Omental fat pad (tissue), 4 donors: ENCODE measurements at places on chromosomes 16 and 17. TPM values are rescaled to one million over a fixed set of nuclear protein-coding genes. Genes with fewer than 3 reads are reported as not detected.

GRCh38 chr16:30395992-30396585, 869 bp downstream of the ZNF48 start:
- no peak for DNase-seq

The GAS2L2 gene
- total RNA-seq = 0.37 TPM

The UMOD gene
- total RNA-seq = not detected

- no peak for DNase-seq
These were observed 17.5 kb upstream of the ADCY7 start for GRCh38 chr16:50248845-50249244.

The IL17C gene
- not detected for total RNA-seq

- no peak for DNase-seq
These were observed 235.8 kb downstream of the MAP2K4 start for GRCh38 chr17:12256380-12256995.

GRCh38 chr16:19330841-19331397, 45.4 kb downstream of the CLEC19A start:
- DNase-seq = no peak

DNA sequence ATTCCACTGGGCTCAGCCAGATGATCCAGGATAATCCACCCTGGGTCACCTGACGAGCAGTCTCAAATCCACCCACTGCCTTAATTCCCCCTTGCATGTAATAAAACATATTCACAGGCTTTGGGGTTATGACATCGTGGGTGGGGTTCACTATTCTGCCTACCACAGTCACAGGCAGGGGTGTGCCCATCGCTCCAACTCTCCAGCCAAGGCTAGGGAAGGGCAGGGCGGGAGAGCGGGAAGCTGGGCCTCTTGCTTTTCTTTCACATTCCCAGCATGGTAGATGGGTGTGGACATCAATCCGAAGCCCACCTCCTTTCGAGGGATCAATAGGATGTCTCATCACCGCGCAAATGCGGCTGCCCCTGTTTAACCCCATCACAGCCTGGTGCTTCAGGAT, 12.7 kb upstream of the CD300LD start:
- DNase-seq = no peak

DNA sequence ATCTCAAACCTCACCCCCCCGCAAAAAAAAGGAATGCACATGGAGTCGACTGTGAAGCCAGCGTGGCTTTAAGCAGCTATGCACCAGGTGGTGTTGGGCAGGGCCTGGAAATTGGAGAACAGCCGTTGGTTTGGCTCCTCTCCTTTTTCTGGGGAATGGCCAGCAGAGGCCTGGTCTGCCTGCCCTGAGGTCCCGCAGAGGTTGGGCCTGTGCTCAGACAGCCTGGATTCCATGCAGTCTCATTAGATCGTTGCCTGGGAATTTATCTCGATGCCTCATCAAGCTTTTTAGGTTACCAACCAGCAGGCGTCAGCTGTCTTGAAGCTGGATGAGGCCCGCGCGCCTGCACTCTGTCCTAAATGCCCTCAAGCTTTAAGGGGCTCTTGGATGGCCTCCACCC, 9.8 kb downstream of the SLC12A3 start:
- no peak for DNase-seq
